ENCODE measurements at places on chromosomes 4 and X.

DNA sequence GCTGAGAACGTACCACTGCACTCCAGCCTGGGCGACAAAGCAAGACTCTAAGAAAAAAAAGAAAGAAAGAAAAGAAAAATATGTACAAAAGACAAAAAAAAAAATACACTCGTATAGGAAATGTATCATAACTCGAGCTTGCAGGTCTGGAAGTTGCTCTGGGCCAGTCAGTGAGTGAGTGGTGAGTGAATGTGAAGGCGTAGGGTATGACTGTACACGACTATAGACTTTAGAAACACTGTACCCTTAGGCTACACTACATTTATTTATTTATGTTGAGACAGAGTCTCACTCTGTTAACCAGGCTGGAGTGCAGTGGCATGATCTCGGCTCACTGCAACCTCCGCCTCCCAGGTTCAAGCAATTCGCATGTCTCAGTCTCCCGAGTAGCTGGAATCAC is 29.4 kb downstream of the EVC2 start:
- peak; percentile 8 for DNase-seq

GRCh38 chr4:102578819-102579218 is 77.7 kb downstream of the NFKB1 start:
- no peak for DNase-seq

- peak; percentile 60 for DNase-seq
Observed at GRCh38 chr4:122914938-122915337, 7.5 kb downstream of the NUDT6 start.

- DNase-seq = peak; percentile 17
Observed at GRCh38 chr4:131644619-131645018, 1504.5 kb upstream of the PCDH10 start.

DNA sequence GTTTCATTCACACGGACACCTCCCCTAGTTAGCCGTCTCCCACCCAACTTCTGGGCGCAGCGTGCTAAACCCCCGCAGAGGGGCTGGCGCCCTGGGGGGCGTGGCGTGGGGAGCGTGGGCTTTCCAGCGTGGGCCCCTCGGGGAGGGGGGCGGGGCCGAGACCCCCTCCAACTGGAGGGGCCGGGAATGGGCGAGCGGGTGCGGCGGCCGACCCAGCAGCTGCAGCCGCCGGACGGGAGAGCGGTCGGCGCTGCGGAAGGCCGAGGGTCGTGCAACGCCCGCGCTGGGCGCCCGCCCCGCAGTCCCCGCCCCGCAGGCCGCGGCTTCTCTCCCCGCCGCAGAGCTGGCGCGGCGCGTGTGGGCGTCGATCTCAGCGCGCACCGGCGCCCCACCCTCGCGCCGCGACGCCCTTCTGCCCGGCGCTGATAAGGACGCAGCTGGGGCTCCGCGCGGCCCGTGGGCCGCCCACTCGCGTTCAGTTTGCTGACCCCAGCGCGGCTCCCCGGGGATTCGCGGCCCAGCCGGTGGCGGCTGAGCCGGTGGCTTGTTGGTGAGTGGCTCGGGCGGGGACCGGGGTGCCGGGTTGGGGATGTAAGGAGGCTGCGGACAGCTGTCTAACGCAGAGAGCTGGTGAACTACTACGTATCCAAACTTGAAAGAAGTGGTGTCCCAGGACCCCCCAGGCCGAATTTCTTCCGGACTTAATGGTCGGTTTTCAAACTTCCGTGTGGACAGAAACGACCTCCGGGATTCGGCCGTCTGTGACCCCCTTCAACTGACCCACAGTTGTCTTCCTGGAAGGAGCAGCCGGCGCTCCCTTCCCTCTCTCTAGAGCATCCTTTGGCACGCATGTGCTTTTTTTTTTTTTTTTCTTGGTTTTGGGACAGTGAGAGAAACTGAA is 1.5 kb downstream of the FHDC1 start:
- DNase-seq = peak; percentile 45

DNA sequence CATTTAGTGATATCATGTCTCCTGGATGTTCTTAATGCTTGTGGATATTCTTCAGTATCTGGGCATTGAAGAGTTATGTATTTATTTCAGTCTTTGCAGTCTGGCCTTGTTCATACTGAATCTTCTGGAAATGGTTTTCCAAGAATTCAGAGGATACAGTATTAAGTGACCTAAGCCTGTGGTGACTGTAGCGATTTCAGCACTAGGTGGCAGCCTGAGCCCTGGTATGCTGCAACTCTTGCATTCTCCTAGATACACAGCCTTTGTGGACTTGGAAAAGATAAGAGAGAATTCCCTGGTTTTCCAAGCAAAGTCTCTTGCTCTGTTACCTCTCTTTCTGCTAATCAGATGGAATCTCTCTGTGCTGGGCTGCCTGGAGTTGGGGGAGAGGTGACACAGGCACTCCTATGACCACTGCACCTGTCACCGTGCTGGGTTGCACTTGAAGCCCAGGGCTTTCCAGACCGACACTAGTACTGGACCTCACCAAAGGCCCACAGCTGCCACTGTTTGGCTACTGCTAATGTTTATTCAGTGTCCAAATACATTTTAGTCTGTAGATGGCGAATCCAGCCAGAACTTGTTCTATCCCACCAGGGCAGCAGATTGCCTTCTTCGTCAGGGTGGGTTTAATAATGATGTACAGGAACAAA is 19.3 kb upstream of the SPIN2A start:
- no peak for DNase-seq

DNA sequence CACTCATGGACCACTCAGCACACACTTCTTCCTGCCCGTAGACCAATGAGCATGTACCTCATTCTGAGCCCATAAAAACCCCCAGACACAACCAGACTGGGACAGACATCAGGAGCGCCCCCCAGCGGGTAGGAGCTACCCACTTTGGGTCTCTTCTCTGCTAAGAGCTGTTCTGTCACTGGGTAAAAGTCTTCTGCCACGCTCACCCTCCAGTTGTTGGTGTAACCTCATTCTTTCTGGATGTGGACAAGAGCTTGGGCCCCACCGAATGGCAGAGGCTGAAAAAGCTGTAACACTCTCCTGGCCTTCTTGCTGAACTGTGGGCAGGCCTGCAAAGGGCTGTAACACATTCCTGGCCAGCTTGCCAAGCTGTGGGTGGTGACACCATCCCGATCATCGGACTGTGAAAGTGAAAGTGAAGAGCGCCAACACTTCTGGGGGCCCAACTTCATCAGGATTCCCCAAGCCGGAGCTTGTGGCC is 137.6 kb downstream of the TECRL start:
- no peak for DNase-seq

DNA sequence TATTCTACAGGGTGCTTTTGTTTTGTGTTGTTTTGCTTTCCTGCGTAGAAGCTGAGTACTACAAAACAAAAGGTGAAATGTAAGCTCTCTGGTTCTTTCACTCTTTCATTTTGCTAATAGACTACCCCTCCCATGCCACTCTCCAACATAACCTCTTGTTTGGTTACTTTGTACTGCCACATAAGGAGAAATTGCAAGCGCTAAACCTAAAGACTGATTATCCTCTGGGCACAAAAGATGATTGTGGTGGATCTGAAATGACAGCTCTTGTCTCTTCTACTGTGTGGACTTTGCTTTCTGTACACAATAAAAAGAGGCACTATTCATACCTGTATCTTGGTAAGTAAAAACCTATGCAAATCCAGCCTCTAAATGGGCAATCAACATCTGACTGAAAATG is 5.3 kb downstream of the MBNL3 start:
- no peak for DNase-seq

DNA sequence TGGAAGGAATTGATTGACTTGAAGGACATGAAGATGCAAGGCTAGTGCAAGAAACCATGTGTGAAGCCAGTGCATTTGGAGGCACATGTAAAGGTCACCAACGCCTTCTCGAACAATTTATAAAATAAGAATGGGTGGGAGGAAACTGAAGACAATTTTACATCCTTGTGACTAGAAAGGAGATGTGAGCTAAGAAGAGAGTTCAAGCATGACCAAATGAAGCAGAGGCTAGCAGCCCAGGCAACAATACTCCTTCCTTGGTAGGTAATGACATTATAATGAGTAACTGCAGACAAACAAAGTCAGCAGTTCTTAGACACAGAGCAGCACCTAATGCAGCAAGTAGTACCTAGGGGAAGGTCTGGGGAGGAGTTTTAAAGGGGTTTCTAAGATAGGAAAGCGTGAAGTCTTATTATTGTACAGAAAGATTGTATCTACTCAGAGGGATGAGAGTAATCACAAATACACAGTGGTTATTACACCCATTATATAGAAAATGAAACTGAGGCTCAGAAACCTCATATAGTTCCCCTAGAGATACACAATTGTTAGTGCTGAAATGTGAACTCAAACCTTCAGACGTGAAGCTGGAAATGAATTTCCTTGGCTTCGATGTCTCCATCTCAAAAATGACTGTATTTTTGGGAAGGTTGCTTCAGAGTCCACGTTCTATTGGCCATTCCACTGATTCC is 56.1 kb downstream of the ATXN3L start:
- DNase-seq = no peak

- DNase-seq = peak; percentile 69
Observed at GRCh38 chr4:181819946-181820345, 423.3 kb upstream of the TENM3 start.

DNA sequence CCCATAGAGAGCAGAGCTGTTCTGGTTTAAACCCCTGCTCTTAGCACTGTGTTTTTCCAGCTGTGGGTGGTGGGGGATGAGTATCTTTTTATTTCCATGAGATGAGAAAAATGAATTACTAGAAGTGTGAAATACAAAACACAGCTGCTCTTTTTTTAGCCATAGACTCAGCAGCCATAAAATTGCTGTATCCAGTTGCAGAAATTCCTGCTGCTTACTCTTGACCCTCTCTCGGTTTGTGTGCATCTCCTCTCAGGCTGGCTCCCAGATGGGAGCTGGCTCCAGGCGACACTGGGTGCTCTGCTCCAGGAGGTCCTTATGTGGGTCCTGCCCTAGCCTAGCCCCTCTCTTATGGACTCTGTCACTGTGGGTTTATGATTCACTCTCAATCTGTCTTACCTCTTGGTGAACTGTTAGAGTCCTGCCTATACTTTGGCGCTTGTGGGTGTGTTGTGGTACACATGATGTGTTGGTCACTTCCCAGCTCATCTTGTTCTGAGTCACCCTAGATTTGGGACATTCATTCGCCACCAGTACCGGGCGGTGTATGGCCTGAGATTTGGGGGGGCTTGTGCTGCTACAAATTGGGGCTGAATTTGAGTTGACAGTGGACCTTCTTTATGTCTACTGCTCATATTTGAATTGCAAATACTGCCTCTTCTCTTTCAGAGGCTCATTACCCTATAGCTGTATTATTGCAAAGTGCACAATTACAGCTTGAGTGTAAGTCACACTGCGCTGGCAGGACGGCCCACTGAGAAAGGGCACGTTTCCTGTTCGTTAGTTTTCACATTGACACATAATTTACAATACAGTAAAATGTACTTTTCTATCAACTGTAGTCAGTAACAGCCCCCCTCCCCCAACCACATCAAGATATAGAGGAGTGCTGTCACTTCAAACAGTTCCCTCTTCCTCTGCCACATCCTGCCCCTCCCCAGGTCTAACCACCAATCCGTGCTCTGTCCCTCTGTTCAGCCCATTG is 46.9 kb upstream of the MSANTD1 start:
- peak; percentile 49 for DNase-seq

- peak; percentile 72 for DNase-seq
Observed at GRCh38 chr4:128525387-128525786, 237.8 kb upstream of the PGRMC2 start.

GRCh38 chrX:137040113-137040794 is 6.5 kb upstream of the GPR101 start:
- no peak for DNase-seq

GRCh38 chr4:187088070-187088799 is 364.6 kb upstream of the FAT1 start:
- DNase-seq = no peak

DNA sequence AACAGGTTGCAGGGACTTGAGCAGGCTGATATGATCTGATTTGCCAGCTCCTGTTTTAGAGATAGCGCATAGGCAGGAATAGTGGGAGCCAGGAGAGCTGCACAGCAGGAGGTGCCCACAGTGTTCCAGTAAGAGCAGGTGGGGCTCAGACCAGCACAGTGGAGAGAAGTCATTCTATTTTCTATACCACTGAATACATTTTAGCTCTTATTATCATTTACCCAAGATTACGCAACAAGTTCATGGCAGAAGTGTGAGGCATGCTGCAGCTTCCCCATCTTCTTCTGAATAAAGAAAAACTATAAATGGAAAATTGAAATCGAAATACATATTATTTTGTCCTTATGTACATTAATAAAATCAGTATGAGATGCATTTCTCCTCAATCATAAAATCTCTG is 114.7 kb upstream of the EDNRA start:
- no peak for DNase-seq

- DNase-seq = no peak
Observed at GRCh38 chr4:96056346-96056934, 216.5 kb downstream of the PDHA2 start.

- no peak for DNase-seq
Observed at GRCh38 chr4:173827707-173828106, 297.7 kb upstream of the HAND2 start.

GRCh38 chrX:64205441-64205734 is at the start of gene AMER1:
AMER1 (minus strand) TSS chrX:64205708; CDS start chrX:64193286, 12,422 bp downstream.
- DNase-seq = no peak

GRCh38 chr4:157918036-157918832 is 254.6 kb downstream of the GASK1B start:
- DNase-seq = no peak

DNA sequence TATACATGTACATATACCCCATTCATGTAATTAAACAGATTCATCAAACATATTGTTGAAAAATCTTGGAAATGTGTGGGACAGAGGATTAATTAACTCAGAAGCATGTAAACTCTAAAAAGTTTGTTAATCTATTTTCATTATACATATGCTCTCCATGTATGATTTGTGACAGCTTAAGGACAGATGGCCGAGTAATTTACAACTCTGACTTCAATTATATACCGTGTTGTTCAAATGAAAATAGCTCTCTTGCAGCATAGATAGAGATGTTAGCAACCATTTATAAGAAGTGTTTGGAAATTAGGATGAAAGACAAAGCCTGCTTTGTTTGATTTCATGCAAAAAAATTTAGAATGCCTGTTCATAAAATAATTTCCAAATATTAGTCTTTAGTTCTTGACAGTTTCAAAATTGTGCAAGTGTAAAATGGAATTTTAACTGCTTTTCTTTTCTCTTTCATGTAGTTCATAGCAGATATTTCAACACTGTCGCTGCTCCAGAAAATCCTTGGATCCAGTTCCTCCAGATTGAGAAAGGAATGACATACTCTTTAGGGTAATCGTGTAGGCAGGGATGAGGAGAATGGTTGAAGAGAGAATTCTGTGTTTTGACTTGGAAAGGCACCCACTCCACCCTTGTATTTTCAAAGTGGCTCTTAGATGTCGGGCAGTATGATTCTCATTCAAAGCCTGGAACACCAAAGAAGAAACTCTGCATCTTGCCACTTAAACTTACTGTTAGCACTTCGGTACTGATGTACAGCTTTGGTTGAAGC is 23.1 kb downstream of the AFF2 start:
- no peak for DNase-seq

- DNase-seq = no peak
Observed at GRCh38 chrX:71919886-71920285, 9.2 kb downstream of the NHSL2 start.
